Mammary microvascular endothelial cell (primary cell): ENCODE measurements at places on chromosomes 16 and 17. TPM values are rescaled to one million over a fixed set of nuclear protein-coding genes. Genes with fewer than 3 reads are reported as not detected.

KRTAP4-4 gene
- total RNA-seq = not detected in 2 replicates

TNFRSF13B gene
- total RNA-seq = not detected in 2 replicates

RSPRY1 gene
- total RNA-seq = 29.7 and 30.0 TPM in 2 replicates

IL17C gene
- total RNA-seq = 0.79 TPM in 1 of 2 replicates, not detected in the other

TBC1D26 gene
- not detected in 2 replicates for total RNA-seq

CA5A gene
- total RNA-seq = not detected in 2 replicates

GRAP gene
- 47.5 and 52.1 TPM in 2 replicates for total RNA-seq

AOC3 gene
- 0.40 TPM in 1 of 2 replicates, not detected in the other for total RNA-seq

NLK gene
- total RNA-seq = 35.7 TPM in 2 replicates

FAM117A gene
- total RNA-seq = 9.3 and 10.0 TPM in 2 replicates

BRIP1 gene
- 7.3 and 7.6 TPM in 2 replicates for total RNA-seq

NOS2 gene
- 0.05 and 0.07 TPM in 2 replicates for total RNA-seq

ACTG1 gene
- total RNA-seq = 10,454 and 10,567 TPM in 2 replicates

TEX19 gene
- total RNA-seq = not detected in 2 replicates

TEKT5 gene
- not detected in 2 replicates for total RNA-seq

CLEC18C gene
- not detected in 2 replicates for total RNA-seq

TNFRSF17 gene
- total RNA-seq = not detected in 2 replicates

OTOP2 gene
- total RNA-seq = not detected in 2 replicates

PRCD gene
- total RNA-seq = 0.59 and 0.67 TPM in 2 replicates

C17orf78 gene
- total RNA-seq = not detected in 2 replicates

KRT13 gene
- total RNA-seq = not detected in 2 replicates

LRRC46 gene
- total RNA-seq = 0.10 TPM in 1 of 2 replicates, not detected in the other

AXIN1 gene
- 19.2 and 23.7 TPM in 2 replicates for total RNA-seq
